AG04449 (cell line): ENCODE measurements at places on chromosomes 11 and 22.

GRCh38 chr11:131710511-131710910 lies 340.1 kb downstream of the NTM start:
- no peak for DNase-seq

- no peak for DNase-seq
Measured at GRCh38 chr22:39457556-39458443, 988 bp downstream of the MGAT3 start.

- no peak for DNase-seq
Measured at GRCh38 chr11:122207505-122207904, 91.5 kb upstream of the BLID start.

GRCh38 chr11:11581481-11581880 lies 40.3 kb downstream of the GALNT18 start:
- DNase-seq = no peak

DNA sequence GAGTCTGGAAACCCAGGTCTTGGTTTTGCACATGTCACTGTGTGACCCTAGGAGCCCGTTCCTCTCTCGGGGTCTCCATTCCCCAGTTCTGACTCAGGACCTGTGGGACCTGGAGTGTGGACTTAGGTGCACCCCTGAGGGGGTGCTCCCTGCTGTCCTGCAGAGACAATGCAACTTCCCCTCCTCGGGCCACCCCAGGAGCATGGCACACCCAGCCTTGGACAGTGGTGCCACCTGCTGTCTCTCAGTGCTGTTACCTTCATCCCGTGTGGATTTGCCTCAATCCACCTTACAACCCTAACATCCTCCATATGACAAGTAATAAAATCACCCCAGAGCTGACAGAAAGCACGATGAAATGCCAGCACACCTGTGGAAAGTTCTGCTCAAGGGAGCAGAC lies 27.5 kb upstream of the CRYBB3 start:
- DNase-seq = no peak

- DNase-seq = no peak
Measured at GRCh38 chr11:17752144-17752543, 17.6 kb downstream of the KCNC1 start.

DNA sequence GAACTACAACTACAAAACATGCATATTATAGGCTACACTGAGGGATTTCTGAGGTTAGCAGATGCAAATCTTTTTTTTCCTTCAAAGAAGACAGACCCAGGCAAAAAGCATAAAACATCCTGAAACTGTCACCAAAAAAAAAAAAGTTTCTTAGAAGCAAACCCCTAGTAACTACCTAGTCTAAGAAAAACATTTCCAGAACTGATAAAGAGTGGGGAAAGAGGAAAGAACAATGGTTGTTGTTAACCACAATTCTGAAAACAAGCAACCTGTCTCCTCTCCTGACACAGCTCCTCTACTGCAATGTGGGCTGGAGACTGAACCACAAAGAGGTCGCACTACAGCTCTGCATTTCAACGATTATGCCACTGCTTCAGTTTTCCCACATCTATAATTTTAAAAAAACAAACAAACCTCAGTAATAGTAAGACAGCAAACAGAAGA lies 15.0 kb downstream of the DENND5A start:
- DNase-seq = no peak

GRCh38 chr22:44453441-44454112 lies 44.5 kb downstream of the RTL6 start:
- DNase-seq = no peak

GRCh38 chr11:125333354-125334073 lies 162.6 kb downstream of the FEZ1 start:
- DNase-seq = no peak

DNA sequence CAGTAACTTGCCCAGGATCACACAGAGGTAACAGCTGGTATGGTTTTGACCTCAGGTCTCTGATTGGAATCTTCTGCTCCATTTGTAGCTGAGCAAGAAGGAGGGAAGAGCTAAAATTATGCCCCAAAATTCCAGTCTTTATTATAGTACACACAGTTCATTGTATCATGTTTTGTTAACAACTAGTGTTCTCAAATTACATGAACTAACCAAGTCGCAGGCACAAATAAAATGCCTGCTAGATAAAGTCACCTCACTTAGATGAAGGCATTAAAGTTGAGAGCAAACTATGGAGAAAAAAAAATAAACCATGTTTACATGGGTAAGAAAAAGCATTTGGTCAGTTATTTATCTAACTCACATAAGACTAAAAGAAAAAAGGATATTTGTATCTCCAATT lies 58.8 kb downstream of the PDGFD start:
- no peak for DNase-seq

GRCh38 chr11:9691865-9692264 lies 28.0 kb downstream of the SWAP70 start:
- no peak for DNase-seq
